Occipital lobe (tissue), 3 donors: ENCODE measurements at places on chromosomes 12 and 14. TPM values are rescaled to one million over a fixed set of nuclear protein-coding genes. Genes with fewer than 3 reads are reported as not detected.

GRCh38 chr14:99157246-99157645 is 114.8 kb downstream of the BCL11B start:
- DNase-seq, result no peak

- DNase-seq, result no peak
These were observed 172.7 kb downstream of the ANO6 start for GRCh38 chr12:45388545-45388944.

DNA sequence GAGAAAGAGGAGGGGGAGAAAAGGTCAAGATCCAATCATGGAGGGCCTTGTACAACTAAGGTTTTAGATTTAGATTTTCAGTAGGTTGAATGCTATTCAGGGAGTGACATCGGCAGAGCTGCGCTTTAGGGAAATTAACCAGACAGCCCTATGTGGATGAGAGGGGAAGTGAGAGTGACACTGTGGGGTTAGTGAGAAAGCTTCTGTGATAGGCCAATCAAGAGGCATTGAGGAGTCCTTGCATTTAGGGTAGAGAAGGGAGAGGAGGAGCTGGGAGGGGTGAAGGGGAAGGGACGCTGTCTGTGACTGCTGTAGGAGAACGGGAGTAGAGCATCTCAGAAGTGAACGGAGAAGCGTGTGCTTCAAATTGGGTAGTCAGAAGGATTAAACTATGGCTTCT is 3.4 kb downstream of the HSD17B6 start:
- no peak for DNase-seq

GRCh38 chr14:47208434-47208833 is 467.0 kb downstream of the MDGA2 start:
- no peak for DNase-seq

DNA sequence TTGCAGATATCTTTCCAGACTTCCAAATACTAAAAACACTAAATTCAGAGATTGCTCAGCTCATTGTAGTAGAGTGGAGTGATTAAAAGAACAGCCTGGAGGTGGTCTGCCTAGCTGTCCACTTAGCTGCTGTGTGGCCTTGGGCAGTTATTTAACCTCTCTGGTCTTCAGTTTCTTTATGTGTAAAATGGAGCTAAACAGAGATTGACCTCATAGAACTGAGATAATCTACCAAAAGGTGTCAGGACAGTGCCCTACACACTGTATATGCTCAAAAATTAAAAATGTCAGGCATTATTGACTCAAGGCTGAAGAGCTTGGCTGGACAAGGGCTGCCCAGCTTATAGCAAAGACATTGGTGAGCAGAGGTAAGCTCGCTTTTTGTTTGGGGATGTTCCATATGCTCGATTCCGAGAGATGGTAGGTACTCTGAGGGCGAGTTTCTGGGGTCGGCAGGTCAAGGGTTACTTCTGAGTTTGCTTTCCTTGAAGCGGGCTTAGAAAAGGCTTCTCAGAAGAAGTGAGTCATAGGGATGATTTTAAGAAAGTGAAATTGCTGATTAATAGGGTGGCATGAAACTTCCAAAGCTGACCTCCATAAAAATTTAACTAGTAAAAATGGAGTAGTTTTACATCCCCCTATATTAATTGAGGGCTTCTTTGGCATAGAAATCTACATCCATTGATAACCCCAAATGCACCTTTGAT is 107.5 kb downstream of the GPATCH2L start:
- DNase-seq, result no peak

DNA sequence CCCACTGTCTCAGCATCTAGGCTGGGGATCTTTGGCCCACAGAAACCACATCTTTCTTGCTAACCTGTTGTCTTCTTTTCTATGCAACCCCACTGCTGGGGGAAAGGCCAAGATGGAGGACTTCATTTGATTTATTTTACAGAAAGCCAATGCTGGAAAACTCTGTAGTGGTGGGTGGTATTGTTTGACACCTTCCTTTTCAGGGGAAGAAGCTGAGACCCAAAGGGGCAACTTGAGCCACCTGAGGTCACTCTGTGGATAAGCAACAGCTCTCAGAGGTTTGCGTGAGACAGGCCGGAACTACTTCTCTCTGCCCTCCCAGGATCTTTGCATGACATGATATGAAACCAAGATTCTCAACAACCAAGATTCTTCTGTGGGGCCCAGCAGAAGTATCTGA is 645.2 kb downstream of the VRK1 start:
- no peak for DNase-seq

DNA sequence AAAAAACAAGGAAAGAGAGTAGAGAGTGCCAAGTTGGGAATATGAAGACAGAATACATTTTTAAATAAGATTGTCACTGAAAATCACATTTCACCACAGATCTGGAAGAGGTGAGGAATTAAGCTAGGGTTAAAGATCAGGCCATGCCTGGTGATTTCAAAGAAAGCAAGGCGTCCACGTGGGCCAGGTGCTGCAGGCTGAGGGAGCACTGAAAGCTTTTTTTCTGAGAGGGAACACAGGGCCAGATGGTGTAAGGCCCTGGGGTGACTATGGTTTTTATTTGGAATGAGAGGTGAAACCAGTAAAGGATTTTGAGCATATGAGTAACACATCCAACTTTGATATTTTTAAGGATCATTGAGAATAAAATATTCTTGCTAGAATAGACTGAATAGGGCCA is 20.9 kb downstream of the SYT1 start:
- DNase-seq, result no peak

DNA sequence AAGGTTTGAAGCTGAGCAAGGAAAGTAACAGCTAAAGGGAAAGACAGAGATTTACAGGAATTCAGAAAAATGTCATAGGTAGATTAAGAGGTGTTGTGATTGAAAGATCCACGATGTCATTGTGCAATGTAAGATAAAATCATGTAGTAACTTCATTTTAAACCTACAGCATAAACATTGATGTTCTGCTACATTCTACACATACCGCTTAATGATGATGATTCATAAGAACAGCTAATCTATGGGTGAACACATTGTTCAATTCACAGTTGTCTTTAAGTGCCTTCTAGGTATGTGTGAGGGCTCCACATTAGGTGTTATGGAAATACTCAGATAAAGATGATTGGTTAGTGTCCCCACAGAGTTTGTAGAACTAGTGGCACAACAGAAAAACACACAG is 170.9 kb downstream of the GRIP1 start:
- DNase-seq, result no peak

GRCh38 chr12:50614167-50614759 is 109.5 kb downstream of the DIP2B start:
- DNase-seq, result no peak

GRCh38 chr12:117020536-117021220 is 78.5 kb downstream of the TESC start:
- DNase-seq, result no peak

IKBIP gene
- 8.6 TPM for total RNA-seq

IAPP gene
- not detected for total RNA-seq

GYS2 gene
- not detected for total RNA-seq
